ENCODE measurements at places on chromosomes 7 and 10.

GRCh38 chr10:14751014-14751896 lies 23.4 kb downstream of the FAM107B start:
- DNase-seq, result peak; percentile 85

- DNase-seq, result no peak
These were observed 281.6 kb downstream of the AGMO start for GRCh38 chr7:15280078-15280733.

DNA sequence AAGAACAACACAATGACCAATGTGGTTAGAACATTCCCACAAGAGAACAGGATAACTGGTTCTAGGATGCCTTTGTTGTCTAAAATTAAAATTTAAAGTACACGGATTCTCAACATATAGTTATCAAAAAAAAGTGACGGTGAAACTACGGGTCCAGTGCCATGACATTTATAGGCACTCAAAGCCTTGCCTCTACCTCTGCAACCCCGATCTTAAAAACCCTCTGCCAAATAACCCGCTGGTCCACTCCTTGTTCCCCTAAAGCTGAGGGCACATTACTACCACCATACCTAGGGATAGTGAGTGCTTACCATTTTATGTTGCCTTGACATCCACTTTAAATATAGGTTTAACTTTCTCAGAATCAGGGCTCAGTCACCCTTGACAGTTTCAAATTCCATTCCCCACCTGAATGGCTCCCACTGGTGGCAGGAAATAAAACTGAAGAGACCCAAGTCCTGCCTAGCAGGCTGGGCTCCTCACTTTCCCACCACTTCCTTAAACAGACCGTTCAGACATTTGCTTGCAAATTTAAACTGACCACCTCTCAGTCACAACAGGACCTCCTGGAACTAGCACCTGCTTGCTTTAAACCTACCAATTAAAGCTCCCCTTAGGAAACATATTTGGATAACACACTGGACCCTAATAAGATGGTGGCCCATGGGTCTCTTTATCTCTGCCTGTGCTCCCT lies 169.9 kb upstream of the ASAH2 start:
- DNase-seq, result peak; percentile 0

DNA sequence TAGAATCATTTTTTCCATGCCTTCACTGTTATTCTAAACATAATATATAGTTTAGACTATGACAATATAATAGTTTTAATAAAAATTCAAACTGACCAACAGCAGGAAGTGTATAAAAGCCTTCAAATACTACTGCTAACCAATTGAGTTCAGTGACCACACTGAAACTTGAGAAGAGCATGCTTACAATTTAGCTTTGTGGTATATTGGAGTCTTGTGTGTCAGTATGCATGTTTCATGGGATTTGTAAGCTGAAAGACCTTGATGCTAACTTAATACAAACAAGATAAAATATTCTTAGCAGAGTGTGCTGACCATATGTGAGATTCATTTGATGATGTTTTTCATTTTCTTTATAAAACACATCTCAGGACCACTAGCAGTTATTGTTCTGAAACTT lies 395.5 kb downstream of the SUGCT start:
- no peak for DNase-seq

DNA sequence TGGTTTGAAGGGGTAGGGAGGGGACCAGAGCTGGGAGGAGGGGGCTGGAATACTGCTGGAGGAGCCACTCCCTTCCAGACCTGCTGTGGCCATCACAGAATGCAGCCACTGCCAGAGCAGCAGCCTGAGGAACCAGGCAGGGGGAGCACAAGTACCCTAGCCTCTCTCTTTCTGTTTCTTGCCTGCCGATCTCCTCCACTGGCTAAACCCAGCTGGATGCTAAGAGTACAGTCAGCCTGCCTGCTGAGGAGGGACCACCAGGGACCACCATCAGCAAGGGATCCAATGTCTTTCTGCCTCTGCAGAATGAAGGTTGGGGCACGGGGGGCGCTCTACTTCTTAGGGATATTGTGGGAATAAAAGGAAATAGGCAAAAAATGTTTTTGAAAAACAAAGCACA lies 4.7 kb downstream of the BLVRA start:
- no peak for DNase-seq

DNA sequence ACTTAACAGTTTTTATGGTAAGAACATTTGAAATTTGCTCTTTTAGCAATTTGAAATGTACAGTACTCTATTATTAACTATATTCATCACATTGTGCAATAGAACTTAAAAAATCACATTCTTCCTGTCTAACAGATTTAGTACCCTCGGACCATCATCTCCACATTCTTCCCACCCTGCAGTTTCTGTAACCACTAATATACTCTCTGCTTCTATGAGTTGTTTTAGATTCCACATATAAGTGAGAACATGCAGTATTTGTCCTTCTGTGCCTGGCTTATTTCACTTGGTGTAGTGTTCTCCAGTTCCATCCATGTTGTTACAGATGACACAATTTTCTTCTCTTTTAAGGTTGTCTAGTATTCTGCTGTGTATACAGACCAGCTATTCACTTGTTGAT lies 88.9 kb upstream of the SEC61G start:
- no peak for DNase-seq

GRCh38 chr7:2608921-2609411 lies 22.8 kb upstream of the TTYH3 start:
- DNase-seq, result no peak

DNA sequence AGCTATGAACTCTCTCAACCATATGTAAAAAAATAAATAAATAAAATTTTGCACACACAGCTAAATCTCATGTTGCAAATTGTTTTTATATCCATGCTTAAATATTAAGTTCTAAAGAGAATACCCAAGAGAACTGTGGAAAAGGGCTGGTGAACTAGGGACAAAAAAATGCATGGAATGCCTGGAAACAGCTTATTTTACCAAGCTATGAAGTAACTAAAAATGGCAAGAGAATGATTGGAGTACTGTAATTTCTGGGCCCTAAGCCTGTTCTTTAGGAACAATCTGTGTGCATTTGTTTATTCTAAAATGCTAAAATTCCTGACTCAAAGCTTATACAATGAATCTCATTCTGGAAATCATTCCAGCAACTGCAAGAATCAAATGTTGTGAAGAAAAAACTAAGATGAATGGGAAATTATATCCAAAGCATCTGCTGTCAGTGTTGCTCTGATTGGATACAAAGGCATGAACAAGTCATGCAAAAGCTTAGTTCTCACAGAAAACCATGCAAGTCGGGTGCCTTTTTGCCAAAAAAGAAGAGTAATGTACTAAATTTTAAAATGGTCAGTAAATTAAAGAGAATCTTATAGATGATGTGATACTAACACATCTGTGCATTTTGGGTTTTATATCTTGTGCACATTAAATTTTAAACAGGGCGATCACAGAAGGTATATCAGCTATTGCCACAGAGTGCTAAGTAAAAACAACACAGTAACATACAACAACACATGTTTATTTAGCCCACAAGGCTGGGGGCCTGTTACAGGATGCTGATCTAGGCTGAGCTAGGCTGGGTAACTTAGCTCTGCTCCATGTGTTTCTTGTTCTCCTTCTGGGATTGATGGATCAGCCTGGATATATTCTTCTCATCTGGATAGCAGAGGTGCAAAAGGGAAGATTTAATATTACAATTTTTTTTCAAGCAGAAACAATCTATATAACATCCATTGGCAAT lies 453.5 kb upstream of the SEMA3A start:
- peak; percentile 13 for DNase-seq

DNA sequence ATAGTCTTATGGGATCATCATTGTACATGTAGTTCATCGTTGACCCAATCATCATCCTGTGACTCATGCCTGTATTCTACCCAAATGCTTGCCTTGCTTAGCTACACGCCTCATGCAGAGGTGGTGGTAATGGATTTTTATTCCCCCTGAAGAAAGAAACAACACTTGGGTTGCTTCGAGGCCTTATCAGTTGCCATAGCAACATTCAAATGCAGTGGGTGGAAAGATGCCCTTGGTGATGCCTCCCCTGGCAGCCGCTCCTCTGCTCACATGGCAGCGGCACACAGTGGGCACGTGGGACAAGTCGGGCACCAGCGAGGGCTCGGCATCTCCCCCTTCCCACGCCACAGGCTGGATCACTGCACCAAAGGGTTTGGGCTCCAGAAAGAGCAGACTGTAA lies 54.0 kb upstream of the NMT2 start:
- no peak for DNase-seq

DNA sequence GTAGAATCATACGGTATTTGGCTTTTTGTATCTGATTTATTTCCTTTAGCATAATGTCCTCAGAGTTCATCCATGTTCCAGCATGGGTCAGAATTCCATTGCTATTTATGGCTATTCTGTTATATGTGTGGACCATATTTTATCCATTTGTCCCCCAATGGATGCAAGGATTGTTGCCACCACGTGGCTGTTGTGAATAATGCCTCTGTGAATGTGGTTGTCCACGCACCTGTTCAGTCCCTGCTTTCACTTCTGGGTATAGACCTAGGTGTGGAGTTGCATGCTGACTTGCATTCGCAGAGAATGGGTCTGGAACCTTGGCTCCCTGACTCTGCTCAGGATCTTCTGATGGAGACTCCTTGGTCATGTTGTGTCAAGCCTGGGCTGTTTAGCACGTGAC lies 199.9 kb downstream of the CAMK1D start:
- no peak for DNase-seq

GRCh38 chr10:6353526-6353925 lies 150.8 kb downstream of the PFKFB3 start:
- DNase-seq, result no peak

GRCh38 chr7:105621617-105622016 lies 40.3 kb upstream of the EFCAB10 start:
- DNase-seq, result no peak
